Neural crest cell (in vitro differentiated cells): ENCODE measurements at places on chromosomes 4 and X. TPM values are rescaled to one million over a fixed set of nuclear protein-coding genes. Genes with fewer than 3 reads are reported as not detected.

The LEF1 gene
- 55.0 and 62.1 TPM in 2 replicates for total RNA-seq

The USP27X gene
- total RNA-seq = 6.8 and 7.3 TPM in 2 replicates

The PRDM8 gene
- 2.6 and 2.9 TPM in 2 replicates for total RNA-seq

The HHIP gene
- 1.3 and 1.8 TPM in 2 replicates for total RNA-seq

The CDX4 gene
- not detected in 2 replicates for total RNA-seq

The KLHL34 gene
- total RNA-seq = not detected in 2 replicates

The ERAS gene
- total RNA-seq = 0.49 and 0.50 TPM in 2 replicates

The VMA21 gene
- total RNA-seq = 51.3 and 60.1 TPM in 2 replicates

The C4orf51 gene
- total RNA-seq = not detected in 2 replicates

The QDPR gene
- 45.2 and 46.5 TPM in 2 replicates for total RNA-seq

The KLHL15 gene
- total RNA-seq = 16.5 and 17.1 TPM in 2 replicates

The PRKX gene
- 57.3 and 62.3 TPM in 2 replicates for total RNA-seq

The SFRP2 gene
- 197 and 203 TPM in 2 replicates for total RNA-seq

The PF4V1 gene
- not detected in 2 replicates for total RNA-seq

The MSMO1 gene
- 139 and 147 TPM in 2 replicates for total RNA-seq

- DNase-seq = no peak
Measured at GRCh38 chr4:77146186-77147078, 10.6 kb upstream of the CCNG2 start.

- no peak for DNase-seq
Measured at GRCh38 chr4:2436301-2436700, 17.5 kb downstream of the CFAP99 start.

DNA sequence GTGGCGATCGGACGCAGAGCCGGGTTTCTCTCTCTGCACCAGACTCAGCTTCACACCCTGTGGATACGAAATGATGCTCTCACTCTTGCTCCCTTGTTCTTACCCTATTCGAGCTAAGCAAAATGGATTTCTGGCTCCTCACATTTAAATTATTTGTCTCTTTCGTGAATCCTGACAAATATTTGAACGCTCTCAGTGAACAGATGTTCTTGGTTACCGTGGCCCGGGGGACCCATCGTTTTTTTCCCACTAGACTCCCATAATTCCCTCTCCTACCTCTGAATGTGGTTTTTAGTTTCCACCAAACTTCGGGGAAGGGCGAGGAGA is 630 bp downstream of the SMARCA5 start:
- DNase-seq = no peak

DNA sequence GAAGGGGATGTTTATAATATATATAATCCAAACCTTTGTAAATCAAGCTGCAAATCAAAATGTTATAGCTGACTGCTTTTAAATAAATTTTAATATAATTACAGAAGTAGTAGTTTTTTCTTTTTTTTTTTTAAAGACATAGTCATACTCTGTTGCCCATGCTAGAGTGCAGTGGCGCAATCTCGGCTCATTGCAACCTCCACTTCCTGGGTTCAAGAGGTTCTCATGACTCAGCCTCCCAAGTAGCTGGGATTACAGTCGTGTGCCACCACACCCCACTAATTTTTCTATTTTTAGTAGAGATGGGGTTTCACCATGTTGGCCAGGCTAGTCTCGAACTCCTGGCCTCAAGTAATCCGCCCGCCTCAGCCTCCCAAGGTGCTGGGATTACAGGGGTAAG is 178.7 kb downstream of the FBXW7 start:
- DNase-seq = no peak

DNA sequence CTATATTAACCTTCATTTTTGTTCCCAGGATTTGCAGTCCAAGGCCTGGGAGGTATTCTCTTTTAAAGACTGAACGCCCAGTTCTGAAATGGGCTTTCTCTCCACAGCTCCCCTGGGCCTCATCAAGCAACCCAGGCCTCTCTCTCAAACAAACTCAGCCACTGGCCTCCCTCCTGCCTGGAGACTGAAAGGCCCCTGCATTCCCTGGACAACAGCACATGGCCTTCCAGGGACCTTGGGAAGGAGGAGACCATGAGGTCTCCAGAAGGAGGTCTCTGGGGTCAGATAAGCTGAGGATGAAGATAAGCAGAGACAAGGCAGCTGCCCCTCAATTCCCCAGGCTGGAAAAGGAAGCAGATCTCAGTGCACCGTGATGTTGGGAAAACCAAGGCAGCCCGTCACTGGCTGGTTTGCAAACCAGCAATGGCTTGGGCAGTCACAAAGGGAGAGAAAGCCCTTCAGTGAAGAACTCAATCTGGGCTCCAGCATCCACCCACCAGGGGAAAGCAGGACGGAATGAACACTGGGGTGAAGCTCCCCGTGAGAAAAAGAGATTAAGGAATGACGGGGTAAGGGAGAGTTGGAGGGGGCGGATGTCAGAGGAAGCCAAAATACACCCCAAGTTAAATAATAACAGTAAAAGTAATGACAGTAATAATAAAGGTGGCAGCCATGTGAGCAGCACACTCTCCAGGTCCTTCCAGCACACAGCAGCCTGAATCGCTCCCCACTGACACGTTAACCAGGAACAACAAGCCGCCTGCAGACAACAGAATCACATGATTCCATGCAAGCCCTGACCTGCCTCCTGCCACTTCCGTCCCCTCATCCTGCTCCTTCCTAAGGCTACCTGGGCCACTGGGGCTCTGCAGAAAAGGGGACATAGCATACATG is 22.3 kb downstream of the AMOT start:
- no peak for DNase-seq

DNA sequence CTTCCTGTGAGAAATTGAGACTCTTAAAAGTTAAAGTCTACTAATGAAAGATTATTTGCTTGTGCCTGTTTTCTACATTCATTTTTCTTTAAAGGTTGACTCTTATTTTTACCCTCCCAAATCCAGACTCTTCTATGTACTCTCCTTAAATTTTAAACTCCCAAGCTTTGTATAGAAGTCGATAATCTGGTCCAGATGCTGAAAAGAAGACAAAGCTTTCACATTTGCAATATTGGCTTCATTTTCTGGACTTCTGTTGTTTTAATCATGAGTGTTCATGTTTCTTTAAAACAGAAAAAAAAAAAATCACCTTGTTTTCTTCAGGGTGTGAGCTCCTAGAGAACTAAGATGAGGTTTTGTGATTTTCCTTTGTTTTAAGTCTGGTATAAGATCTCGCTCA is 53.2 kb upstream of the TBC1D14 start:
- DNase-seq = no peak

GRCh38 chr4:84912741-84913140 is 53.7 kb downstream of the WDFY3 start:
- DNase-seq = no peak

GRCh38 chr4:78218260-78218659 is 161.1 kb downstream of the FRAS1 start:
- no peak for DNase-seq

- no peak for DNase-seq
Measured at GRCh38 chrX:31168551-31168950, 96.7 kb upstream of the FTHL17 start.

DNA sequence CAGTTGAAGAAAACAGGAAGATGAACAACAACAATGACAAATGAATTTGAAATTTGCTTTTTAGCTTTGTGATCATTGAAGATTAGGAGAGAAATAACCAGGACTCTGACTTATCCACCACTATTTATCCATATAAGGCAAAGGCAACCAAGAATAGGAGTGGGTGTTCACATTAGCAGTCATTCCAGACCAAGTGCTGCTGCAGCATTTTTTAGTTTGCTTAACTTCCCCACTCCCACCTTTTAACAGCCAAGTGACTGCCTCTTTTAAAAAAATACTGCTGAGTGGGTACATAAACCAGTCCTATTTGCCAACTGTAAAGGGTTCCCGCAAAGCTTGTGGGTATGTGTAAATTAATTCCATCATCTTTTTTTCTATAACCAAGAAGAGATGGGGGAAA is 230.9 kb downstream of the IQCM start:
- DNase-seq = no peak

GRCh38 chr4:145482209-145483037 is 770 bp downstream of the SMAD1 start:
- DNase-seq = peak; percentile 44

DNA sequence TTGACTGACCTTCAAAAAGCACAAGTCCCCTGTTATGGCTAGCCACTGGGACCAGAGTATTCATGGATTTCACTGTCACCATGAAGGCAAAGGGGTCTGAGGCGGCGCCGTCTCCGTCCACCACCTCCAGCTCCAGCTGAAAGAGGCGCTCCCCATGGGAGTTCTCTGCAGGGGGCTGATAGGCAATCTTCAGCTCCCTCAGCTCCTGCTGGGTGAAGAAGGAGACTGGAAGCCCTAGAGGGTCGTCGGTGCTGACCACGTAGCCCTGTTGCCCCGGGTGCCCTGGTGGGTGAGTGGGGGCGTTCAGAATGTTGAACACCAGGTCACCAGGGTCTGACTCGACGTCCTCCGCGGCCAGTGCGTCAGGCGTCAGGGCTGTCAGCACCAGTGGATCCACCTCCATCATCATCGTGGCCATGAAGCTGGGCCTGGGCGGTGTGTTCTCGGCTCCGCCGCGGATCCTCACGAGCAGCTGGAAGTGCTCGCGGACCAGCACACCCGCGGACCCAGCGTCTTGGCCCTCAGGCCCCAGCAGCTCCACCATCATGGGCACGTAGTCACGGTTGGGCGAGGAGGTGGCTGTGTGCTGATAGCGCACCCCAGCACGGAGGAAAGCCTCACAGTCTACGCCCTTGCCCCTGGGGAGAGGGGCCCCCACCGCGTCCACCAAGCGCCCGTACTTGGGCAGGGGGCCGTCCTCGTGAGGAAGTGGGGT is 987 bp downstream of the FREM3 start:
- DNase-seq = no peak

GRCh38 chrX:152139589-152139988 is 1.2 kb upstream of the MAGEA10 start:
- DNase-seq = no peak

- DNase-seq = no peak
Measured at GRCh38 chr4:17283251-17283650, 228.6 kb downstream of the QDPR start.

GRCh38 chrX:9429767-9430166 is 35.1 kb upstream of the TBL1X start:
- no peak for DNase-seq

GRCh38 chr4:98601708-98602107 is 56.7 kb downstream of the TSPAN5 start:
- no peak for DNase-seq

- DNase-seq = no peak
Measured at GRCh38 chrX:148084611-148085010, 103.5 kb downstream of the FMR1NB start.

DNA sequence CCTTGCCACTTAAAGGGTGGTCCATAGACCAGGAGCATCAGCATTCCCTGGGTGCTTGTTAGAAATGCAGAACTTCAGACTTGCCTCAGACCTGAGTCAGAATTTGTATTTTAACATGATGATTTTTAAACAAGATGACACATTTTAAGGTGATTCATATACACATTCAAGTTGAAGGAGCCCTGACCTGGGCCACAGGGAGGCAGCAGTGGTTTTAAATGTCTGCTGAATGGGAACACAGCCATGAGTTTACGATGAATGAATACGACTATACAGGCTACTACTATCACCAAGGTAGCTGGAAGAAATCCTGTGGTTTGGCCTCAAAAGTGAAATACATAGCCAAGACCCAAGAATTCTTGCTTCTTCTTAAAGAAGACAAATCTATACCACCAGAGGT is 2.9 kb downstream of the HDAC8 start:
- DNase-seq = no peak

GRCh38 chr4:151153585-151153984 is 54.2 kb downstream of the RPS3A start:
- no peak for DNase-seq

DNA sequence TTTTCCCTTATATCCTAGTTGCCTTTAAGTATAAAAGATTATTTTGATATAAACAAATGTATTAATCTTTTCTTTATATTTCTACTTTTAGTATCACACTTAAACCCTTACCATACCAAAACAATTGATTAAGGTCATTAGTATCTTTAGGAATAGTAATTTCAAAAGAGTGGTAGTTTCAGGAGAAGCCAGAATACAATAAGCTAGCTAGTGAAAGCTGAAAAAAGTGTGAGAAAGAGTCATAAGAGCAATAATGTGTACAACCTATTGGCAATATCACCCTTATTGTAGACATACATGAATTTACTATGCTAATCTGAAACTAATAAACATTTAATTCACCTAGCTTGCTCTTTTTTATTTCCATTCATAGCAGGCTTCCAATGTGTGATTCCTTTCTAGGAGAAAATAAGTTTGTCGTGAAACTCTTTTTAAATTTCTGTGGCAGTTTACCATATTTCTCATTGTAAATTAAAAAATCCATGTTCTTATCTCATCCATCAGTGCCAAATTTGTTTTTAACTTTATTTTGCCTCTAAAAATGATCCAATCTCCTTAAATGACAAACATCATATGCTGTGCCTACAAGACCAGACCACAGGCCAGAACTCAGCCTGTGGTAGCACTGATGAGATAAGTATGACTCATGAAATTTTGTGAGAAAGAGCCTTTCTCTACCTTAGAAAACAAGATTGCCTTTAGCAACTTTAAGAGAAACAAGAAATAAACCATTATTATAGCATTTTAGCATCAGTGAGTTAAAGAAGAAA is 8.1 kb downstream of the NEK1 start:
- DNase-seq = no peak

DNA sequence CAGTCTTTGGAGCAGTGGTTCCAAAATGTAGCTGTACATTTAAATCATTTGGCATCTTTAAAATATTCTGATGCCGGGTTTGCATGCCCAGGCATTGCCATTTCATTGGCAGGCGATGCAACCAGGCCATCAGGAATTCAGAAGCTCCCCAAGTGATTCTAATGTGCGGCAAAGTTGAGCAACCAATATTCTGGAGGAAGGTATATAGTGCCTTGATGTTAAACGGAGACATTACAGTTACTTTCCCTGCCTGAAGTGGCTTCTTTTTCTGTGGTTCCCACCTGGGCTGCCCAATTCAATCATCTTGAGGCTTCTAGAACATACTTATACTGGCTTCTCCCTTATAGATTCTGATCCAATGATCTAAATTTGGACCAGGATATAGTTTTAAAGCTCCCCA is 68.7 kb upstream of the PGM2 start:
- DNase-seq = no peak

DNA sequence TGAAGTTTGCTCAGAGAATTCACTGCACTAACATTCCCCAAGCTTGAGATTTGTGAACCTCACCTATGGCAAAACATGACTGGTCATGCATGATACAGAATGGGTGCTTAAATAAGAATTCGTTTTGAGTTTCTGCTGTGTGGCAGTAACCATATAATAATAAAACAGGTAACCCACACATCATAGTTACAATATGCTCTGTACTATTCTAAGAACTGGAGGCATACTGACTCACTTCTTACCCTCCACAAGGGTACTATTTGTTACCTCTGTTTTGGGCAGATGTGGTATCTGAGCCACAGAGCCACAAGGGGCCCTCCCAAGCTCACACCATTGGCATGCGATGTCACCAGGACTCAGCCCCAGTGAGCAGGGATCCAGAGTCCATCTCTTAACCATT is 17.6 kb downstream of the SLC2A9 start:
- no peak for DNase-seq

DNA sequence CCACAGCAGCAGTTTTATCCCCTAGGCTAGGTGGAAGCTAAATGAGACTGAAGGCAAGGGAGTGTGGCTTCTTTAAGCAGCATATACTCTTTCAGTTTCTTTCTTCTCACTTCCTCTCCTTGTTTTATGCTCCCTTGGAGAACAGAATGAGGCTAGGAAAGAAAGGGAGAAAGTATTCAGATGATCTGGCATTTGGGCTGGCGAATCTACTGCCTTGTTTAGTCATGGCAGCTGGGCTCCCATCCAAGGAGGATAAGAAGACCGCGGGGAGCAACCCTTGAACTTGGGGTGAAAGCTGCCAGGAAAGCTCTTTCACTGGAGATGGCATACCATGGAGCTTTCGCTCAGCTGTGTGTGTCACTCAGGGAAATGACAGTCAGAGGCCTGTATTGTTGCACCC is 72.1 kb downstream of the ARHGEF38 start:
- DNase-seq = no peak
